ENCODE measurements at places on chromosomes 13 and 19.

DNA sequence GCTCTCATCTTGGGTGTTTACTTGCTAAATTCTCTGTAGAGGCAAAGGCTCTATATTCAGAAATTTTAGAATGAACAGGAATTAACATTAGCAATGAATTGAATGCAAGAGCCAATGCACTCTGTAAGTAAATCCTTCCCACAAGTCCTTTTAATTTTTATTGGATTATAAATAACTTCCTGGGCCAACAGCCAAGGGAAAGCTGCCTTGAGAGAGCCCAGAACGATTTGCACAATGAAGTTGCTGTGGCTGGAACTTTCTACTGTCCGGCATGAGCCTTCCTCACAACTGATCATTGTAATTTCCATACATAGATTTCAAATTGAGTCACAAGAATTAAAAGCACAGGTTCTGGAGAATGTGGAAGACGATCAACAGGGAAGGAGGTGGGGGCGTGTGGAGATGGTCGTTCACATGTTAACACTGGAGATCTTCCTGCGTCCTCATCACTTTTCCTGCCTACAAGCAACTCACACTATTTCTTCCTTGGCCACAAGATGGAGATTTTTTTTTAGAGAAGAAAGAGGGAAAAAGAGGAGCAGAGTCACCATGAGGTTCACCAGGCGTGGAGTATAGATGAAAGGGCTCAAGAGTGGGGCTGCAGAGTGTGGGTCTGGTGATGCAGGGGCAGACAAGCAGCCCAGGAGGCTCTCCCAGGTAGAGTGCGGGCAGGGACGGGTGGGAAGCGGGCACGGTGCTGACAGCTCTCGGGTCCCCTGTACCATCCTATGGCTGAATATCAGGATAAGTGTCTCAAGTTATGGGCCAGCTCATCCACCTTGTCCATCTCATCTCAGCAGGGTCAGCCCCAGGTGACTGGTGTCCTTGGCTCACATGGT lies 110.7 kb downstream of the SOX1 start:
- no peak for DNase-seq

GRCh38 chr13:105848494-105848893 lies 687.0 kb downstream of the EFNB2 start:
- no peak for DNase-seq

DNA sequence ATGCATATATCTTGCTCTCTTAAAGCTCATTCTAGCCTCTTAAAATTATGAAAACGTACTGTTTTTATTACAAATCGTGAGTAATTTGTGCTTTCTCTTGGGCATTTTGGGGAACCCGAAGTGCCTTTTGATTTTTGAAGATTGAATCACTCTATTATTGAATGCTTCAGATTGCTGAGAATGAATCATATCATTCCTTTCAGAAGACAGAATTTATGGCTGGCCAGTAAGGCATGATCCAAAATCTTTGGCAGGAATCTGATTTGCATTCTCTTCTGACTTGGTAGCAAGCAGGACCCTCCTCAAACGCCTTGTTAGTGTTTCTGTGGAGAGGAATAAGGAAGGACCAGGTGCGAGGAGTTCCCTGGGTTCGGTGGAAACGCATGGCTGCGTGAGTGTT lies 49.5 kb downstream of the STARD13 start:
- peak; percentile 35 for DNase-seq

DNA sequence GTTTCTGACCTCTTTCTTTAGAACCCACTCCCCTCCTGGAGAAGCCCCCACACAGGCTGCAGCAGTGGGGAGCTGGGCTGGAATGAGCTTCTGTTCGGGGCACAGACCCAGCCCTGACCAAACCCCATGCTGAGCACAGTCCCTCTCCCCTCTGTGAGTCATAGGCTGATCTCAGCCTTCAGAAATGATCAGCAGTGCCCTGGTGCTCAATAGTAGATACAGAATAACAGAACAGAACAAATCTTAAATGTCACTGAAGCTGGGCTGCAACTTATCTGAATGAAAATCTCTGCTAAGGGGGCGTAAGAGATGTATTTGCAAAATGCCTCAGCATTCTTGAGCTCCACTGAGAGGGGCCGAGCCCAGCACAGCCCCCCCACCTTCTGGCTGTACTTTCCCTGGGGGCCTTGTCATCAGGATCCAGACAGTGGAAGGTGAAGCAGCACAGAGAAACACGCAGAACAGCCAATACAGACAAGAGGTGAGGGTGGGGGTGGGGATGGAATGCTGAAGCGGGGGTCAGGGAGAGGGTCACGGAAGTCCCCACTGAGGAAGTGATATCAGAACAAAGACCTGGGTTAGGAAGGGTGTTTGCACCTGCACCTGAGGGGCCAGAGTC lies 9.9 kb downstream of the ZNF665 start:
- no peak for DNase-seq

GRCh38 chr19:56740501-56740900 lies 68.9 kb upstream of the ZNF835 start:
- DNase-seq, result no peak

GRCh38 chr19:14168993-14169392 lies 32.6 kb upstream of the ASF1B start:
- DNase-seq, result no peak

GRCh38 chr13:69921156-69921555 lies 186.5 kb upstream of the ATXN8OS start:
- no peak for DNase-seq

DNA sequence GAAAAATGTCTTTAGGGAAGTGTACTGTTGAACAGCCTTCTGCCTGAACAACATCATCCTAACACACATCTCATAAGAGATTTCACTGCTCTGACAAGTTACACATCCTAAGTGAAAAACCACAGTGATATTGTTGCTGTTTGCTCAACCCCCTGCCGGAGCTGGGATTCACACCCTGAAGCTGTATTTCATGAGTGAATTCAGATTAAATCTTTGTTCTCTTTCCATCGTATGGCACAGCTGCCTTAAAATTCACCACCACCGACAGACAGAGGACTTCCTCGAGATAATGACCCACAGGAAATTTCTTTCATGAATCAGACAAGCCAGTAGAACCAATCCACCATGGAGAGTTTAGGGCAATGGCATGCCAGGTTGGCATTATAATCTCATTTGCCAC lies 280.8 kb downstream of the DCT start:
- no peak for DNase-seq

DNA sequence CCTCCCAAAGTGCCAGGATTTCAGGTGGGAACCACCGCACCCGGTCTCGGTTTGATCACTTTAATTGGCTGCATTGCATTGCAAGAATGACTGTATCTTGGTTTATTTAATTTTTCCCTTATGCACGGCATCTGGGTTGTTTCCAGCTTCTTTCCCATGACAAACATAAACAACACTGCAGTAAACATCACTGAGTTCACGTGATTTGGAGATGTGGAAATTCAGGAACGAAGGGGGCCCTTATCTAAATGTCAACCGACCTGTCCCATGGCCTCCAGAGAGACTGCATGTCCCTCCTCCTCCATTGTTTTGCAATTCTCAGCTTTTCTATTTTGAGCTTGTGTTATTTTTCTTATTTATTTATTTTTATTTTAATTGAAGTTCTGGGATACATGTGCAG lies 14.4 kb upstream of the SULT2B1 start:
- no peak for DNase-seq

GRCh38 chr19:17863520-17864182 lies 3.9 kb downstream of the RPL18A start:
- no peak for DNase-seq

GRCh38 chr13:99407906-99408702 lies 93.2 kb upstream of the TM9SF2 start:
- DNase-seq, result no peak

DNA sequence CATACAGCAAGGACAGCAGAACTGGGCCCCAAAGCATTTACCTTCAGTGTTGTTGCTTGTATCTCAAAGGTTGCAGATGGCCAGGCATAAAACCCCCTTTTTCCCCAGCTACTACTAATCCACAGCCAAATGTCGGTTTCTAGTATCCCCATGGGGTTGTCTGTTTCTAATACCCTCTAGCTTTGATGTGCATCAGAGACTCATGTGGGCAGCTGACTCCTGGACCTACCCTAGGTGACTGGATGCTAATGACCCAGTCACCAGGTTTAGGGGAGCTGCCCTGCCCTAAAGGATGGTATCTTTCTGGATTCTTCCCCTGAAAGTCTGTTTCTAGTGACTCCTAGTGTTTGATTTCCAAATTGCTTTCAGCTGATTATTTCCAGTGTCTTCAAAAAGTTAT lies 23.9 kb downstream of the TJP3 start:
- DNase-seq, result no peak

DNA sequence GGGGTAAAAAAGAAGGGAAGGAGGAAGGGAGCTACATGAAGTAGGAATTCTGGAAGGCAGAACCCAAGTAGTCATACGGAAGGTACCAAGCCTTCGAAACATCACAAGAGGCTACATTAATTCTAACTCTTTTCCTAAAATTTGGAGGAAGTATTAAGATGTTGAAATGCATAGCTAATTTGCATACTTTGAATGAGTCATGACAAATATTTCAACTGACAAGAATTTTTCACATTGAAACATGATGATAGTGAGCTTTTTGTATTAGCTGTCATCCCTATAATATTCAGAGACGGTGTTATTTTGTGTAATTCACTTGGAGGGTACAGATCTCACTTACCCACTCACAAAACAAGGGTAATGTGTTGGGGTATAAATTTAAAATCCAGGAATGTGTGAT lies 9.1 kb upstream of the ACOD1 start:
- no peak for DNase-seq

GRCh38 chr13:97257800-97258799 lies 36.0 kb downstream of the MBNL2 start:
- no peak for DNase-seq

DNA sequence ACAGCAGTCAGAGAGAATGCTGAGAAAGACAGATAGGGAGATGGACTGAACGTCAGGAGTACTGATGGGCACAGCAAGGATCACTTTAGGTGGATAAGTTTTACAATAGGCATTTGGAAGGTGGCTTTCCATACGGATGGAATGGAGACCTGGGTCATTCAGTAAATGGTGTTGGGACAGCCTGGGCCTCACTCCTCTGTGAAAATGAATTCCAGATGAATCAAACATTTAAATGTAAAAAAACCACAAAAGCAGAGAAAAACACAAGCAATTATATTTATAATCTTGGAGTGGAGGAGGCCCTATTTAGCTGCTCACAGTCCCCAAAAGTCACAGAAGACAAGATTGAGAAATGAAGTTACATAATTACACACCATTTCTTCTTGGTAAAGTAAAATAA lies 4.7 kb downstream of the IL17D start:
- no peak for DNase-seq

DNA sequence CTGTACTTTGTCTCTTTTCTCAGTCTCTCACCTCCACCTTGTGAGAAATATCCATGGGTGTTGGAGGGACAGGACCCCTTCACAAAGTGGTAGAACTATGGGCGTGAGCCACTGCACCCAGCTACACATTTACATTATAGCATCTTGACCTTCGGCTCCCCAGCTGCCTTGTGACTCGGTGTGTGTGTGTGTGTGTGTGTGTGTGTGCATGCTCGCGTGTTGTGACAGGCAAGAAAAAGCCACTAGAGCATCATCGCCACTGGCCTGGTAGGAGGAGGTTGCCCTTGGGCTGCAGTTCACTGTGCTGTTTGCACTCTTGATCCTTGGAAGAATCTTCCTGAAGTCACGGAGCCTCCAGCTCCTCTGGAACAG lies 13.7 kb upstream of the ZNF888 start:
- DNase-seq, result no peak

- no peak for DNase-seq
Observed at GRCh38 chr19:42290523-42291434, 11.2 kb upstream of the PRR19 start.

DNA sequence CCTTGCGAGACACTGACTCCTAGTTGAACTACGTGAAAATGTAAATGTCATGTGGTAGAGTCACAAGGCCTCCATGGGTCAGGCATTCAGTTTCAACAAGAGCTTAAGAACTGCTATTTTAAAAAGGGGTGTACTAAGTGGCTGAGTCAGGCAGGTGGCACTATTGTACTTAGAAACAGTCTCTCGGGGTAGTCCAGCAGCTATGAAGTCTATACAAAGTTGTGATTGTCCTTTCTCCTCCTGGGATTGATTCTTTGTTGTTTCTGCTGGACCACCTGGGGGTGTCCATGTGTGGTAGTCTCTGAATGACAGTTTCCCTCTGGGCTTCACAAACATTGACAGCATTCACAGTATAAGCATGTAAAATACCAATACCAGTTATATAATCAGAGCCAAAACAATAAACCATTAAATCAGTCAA lies 33.0 kb downstream of the UGGT2 start:
- DNase-seq, result peak; percentile 3

DNA sequence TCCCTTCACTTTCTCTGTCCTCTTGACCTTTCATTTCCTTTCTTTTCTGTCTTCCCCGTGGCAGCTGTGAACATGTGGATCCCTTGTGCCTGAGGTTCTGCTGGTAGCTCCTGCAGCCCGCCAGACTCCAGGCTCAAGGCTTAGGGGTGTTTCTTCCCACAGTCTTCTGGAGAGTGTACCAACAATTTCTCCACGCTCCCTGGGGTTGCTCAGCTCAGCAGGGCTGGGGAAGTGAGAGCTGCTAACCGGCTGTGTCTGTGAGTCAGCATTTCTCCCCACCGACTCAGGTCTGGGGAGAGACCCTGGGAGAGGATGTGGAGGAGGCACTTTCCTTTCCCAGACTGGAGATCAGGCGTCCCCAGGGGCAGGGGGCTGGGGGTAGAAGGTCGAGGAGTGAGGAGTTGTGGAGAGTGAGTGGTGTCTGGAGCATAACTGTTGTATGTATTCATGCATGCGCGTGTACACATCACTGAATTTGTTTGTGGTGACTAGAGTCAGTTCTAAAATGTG lies 193.6 kb downstream of the KCNRG start:
- peak; percentile 9 for DNase-seq

- DNase-seq, result no peak
Observed at GRCh38 chr13:31172535-31172934, 10.8 kb upstream of the HSPH1 start.

DNA sequence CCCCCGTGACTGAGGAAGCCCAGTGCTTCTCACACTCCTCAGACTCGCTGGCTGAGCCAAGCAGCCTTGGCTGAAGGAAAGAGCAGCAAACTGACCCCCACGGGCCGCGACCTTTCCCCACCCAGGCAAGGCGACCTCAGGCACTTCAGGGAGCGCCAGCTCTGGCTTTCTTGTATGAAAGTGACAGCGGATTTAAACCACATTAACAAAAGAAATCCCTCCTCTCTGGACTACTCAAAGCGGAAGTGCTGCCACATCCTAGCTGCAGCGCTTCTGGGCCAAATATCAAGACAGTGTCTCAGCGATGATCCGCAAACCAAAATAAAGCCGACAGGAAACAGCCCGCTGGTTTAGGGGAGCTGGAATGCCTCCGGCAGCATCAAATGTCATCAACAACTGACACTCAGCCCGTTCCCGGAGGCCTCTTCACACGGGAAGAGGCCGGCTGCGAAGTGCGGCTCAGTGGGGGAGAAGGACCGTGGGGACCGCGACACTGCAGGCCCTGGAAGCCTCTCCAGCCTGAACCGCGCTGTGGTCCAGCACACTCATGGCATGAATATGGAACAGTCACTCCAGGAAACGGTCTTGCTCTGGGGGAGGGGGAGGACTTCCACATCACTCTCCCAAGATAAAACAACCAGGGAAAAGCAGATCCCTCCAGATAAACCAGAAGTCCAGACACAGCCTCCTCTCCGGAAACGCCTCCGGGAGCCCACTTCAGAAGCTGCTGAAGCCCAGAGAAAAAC lies 1.4 kb downstream of the RASA3 start:
- DNase-seq, result no peak

- no peak for DNase-seq
Observed at GRCh38 chr19:13807421-13808021, 12.3 kb downstream of the ZSWIM4 start.

- DNase-seq, result no peak
Observed at GRCh38 chr13:101231751-101232428, 184.4 kb downstream of the NALCN start.

Measured in NCI-H446 (cell line).